ENCODE measurements at places on chromosomes 11 and 22. TPM values are rescaled to one million over a fixed set of nuclear protein-coding genes. Genes with fewer than 3 reads are reported as not detected.

The USH1C gene
- total RNA-seq, result 0.68 TPM

The MOV10L1 gene
- total RNA-seq, result 7.4 TPM

The RAB6A gene
- total RNA-seq, result 179 TPM

The MMP1 gene
- total RNA-seq, result 0.71 TPM

The TEX54 gene
- total RNA-seq, result not detected

The BATF2 gene
- total RNA-seq, result 2.6 TPM

The SCGB1A1 gene
- total RNA-seq, result not detected

The ANKRD49 gene
- total RNA-seq, result 18.8 TPM

The MAPK12 gene
- 10.4 TPM for total RNA-seq

The RFPL1 gene
- not detected for total RNA-seq

The ST13 gene
- 107 TPM for total RNA-seq

The C11orf52 gene
- 4.7 TPM for total RNA-seq

The B3GAT1 gene
- 0.71 TPM for total RNA-seq

The MYO7A gene
- 22.7 TPM for total RNA-seq

The C11orf42 gene
- total RNA-seq, result not detected

The CYTH4 gene
- total RNA-seq, result 50.8 TPM

The DUSP8 gene
- total RNA-seq, result 7.6 TPM

The PIWIL4 gene
- total RNA-seq, result 11.5 TPM

The LRRN4CL gene
- 10.5 TPM for total RNA-seq

The TRIM5 gene
- 36.4 TPM for total RNA-seq

The TMPRSS5 gene
- total RNA-seq, result not detected

The AKIP1 gene
- total RNA-seq, result 28.8 TPM

The MCAT gene
- total RNA-seq, result 9.5 TPM
